ENCODE measurements at places on chromosomes 7 and 10. TPM values are rescaled to one million over a fixed set of nuclear protein-coding genes. Genes with fewer than 3 reads are reported as not detected.
A peak's percentile ranks its signal among the peaks of the same experiment; 100 is the strongest.

DNA sequence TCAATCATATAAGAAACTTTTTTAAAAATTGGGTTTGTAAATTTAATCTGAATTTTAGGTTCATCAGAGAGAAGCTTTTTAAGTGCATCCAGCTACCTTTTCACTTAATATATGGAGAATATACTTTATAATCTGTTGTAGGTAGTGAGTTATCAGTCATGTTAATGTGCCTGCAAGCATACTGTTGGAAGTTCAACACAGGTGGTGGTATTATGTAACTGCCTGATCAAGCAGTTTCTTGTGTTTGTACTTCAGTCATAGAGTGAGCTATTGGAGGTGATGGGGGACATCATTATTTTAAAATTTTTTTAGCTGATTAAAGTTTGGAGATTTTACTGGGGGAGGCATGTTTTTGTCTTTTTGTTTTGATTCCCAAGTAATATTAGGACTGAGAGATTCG lies 2.5 kb downstream of the TNKS2 start:
- no peak for DNase-seq

- DNase-seq: no peak
Observed at GRCh38 chr7:142554560-142555532, 194.4 kb upstream of the PRSS1 start.

GRCh38 chr10:114046087-114046458 lies 2.4 kb downstream of the ADRB1 start:
- DNase-seq: peak; percentile 26

DNA sequence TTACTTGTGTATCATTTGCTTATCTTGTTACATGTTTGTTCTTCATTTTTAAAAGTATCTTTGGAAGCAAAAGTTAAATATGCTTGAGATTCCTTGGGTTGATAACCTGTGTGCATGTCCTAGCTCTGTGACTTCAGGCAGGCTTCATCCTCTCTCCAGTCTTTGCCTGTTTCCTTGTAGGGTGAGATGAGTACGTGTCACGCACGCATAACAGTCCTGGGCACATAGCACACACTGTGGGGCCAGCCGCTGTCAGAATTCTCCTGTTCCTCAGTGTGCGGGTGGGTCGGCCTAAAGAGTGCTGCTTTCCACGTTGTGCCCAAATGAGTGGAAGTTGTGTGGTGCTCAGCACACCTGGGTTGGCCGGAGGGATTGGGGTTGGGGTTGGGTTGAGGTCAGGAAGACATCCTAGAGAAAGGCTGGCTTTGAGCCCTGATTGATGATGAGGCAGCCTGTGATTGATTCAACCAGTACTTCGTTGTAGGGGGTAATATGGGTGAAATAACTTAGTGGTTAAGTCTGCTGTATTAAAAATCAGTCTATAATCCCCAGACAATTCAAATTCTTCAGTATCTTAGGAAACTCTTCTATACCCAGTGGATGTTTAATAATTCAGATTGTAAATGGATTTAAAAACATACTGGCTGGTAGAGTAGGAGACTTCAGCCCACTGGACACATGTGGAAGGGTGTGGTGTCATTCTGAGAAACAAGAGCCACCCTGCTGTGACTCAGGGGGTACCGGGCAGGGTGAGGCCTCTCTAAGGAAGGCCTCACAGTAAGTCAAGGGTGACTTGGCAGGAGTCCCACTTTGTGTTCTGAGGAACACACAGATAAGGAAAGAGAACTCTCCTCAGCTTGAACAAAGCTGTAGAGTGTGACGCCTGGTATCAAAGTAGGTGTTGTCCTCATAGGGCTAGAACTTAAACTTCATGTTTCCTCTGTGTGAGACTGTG lies 54.8 kb downstream of the DAGLB start:
- DNase-seq: peak; percentile 84

GRCh38 chr7:50676740-50677637 lies 105.7 kb downstream of the GRB10 start:
- no peak for DNase-seq

- DNase-seq: no peak
Observed at GRCh38 chr10:5609952-5610616, 56.3 kb downstream of the ASB13 start.

DNA sequence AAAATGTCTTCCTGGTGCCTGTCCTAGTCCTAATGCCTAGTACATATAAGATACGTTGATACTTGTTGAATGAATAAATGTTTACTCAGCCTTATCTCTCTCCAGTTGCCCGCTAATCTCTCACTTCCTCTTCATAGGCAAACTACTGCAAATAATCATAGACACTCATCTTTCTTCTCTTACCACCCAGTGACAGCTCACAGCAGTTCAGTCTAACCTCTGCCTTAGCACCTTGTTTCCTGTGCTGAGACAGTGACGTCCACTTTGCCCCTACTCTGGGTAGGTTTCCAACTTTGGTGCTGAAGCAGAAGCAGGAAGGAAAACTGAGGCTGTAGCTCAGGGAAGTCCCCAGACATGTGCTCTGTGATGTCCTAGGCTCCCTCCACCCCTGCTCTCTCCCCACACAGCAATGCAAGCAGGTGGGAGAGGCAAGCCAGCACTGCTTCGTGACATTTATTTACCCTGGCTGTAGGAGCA lies 45.5 kb upstream of the RHOBTB1 start:
- DNase-seq: no peak

DNA sequence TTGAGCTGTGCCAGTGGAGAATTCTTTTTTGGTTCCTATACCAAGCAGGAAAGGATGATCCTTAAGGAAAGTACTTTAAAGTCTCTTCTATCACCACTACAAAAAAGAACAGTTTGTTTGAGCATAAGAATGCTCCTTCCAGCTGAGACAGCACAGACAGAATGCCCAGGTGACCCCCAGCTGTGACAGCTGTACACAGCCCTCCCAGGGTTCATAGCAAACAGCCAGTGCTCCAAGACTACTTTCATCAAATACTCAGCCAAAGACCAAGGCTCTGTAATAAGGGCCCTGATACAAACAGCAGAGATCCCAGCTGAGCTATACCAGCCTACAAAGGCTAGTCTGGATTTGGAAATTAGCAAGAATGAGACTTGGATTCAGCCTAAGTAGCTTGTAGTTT lies 65.7 kb downstream of the NXPH1 start:
- no peak for DNase-seq

DNA sequence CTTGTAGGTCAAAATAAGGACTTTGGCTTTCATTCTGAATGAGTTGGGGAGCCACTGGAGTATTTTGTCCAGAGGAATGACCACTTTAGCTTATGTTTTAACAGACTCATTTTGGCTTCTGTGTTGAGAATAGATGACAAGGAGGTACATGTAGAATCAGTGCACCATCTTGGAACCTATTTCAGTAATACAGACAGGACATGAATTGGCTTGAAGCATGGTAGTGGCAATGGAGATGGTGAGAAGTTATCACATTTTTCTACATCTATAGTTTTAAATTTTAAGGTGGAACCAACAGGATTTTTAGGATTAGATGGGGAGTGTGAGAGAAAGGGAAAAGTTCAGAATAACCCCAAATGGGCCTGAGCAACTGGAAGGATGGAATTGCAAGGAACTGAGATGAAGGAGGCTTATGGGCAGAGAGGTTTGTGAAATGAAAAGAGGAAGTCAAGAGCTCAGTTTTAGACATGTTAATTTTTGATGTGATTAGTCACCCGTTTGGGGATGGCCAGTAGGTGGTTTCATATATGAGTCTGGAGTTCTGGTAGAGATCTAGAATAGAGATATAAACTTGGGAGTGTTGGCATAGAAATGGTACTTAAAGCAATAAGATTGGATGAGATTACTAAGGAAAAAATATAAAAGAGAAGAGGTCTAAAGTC lies 89.2 kb upstream of the JAZF1 start:
- DNase-seq: no peak

GRCh38 chr7:11009631-11010030 lies 36.0 kb downstream of the PHF14 start:
- DNase-seq: no peak

DNA sequence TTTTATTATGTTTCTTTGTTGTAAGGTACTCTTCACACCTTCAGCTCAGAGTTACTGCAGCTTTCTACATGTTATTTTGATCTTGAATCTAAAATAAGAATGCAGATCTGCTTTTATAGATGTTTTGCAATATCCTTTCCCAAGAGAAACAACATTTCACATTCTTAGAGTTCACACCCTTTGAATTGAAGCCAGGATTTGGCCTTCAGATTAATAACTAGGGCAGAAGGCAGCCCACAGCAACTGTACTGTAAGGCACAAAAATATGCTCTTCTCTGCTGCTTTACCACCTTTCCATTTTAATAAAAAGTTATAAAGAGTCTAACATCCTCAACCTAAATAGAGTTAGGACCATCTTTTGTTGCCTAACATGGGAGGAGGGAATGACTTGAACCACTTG lies 224.7 kb downstream of the LHFPL3 start:
- no peak for DNase-seq

DNA sequence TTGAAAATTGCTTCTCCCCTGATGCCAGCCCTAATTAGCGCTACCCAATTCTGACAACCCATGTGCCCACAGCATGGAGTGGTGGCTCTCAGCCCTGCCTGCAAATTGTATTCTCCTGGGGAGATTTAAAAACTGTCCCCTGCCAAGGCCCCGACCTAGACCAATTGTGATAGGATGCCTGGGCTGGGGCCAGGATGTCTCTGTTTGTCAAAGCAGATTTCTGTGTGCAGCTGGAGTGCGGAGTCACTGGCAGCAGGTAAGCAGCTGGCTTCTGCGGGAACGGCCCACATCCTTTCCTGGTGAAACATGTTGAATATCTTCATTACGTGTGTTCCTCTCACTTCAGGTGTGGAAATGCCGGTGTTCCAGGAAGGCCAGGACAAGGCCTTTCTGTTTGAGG lies 238.6 kb downstream of the WDR37 start:
- no peak for DNase-seq

- DNase-seq: no peak
Observed at GRCh38 chr10:23338155-23338828, 6.3 kb downstream of the C10orf67 start.

- no peak for DNase-seq
Observed at GRCh38 chr10:94358480-94358879, 4.3 kb downstream of the NOC3L start.

DNA sequence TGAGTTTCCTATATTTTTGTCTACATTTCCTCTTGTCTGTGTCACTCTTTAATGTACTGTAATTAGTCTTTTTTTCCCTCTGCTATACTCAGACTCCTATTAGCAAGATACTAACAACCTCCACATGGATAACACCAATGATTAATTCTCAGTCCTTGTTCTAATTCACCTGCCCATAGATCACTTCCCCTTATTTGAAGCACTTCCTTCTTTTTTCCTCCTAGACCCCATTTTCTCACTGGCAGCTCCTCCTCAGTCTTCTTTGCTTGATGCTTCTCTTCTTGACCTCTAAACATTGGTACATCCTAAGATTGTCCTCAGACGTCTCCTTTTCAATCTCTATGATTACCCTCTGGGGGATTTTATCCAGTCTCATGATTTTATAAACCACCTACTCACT lies 98.2 kb upstream of the IMMP2L start:
- no peak for DNase-seq

DNA sequence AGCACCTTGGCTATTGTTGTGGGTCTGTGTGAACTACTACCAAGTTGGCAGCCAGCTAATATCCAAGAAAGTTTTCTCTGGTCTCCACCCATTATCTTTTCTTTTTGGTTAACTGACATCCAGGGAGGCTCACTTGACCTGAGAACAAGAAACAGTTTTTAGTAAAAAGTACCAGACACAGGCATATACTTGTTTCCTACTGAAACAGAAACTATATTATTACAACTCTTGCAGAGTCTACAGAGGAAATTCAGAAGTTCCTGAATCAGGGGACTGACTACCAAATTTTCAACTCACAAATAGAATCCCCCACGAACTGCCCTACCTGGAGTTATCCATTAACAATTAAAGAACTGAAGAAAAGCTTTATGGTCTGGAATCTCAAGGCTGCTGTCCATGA lies 168.9 kb downstream of the KCND2 start:
- no peak for DNase-seq

GRCh38 chr10:69469976-69470375 lies 18.7 kb downstream of the TSPAN15 start:
- no peak for DNase-seq

DNA sequence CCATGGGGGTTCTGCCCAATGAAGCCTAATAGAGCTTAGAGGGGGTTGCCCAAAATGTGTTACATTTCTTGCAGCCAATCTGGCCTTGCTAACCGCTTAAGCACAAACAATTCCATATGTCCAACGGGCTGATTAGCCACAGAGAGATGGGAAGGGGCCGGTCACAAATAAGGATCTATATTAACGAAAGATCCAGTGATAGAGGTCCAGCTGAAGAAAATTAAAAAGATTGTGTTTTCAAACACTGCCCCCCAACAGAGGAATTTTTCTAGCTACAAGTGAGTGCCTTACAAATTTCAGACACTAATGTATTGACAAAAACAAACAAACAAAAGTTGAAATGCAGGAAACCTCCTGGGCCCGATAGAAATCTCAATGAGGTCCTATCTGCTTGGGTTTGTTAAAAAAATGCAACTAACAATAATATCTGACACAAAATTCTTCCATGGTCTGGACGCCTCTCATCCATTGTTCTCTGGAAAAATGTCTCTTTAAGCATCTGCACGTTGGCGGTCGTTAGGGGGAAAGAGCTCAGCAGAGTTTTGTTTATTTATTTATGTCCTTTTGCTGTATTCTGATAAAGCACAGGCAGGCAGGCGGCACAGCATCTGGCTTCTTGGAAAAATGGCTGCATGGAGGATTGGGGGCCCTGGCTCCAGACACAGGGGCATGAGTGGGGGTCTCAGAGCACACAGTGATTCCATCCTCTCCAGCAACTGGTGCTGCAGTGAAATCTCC lies 402.0 kb downstream of the RPS24 start:
- DNase-seq: peak; percentile 45

- no peak for DNase-seq
Observed at GRCh38 chr7:78479348-78479747, 680.8 kb downstream of the PHTF2 start.

Gene PCGF5
- total RNA-seq: 41.2 TPM

Gene EPHB4
- total RNA-seq: 590 TPM

Gene CHST15
- total RNA-seq: 99.0 TPM

Gene SLC37A3
- total RNA-seq: 55.3 TPM

Gene SPDYE5
- total RNA-seq: not detected

Gene AGAP4
- 2.8 TPM for total RNA-seq

Gene SGCE
- total RNA-seq: 85.4 TPM

Gene TRPV6
- total RNA-seq: not detected

Gene METTL27
- total RNA-seq: 0.70 TPM

Gene CALCR
- total RNA-seq: not detected

Gene LRRC4
- total RNA-seq: 1.0 TPM

Gene SOSTDC1
- 0.05 TPM for total RNA-seq

Gene LEP
- total RNA-seq: not detected

Data from dermis blood vessel endothelial cell (primary cell).